NCI-H345 (cell line): ENCODE measurements at places on chromosomes 7 and 10.

GRCh38 chr10:3233486-3233990 lies 61.0 kb upstream of the PITRM1 start:
- DNase-seq, result no peak

DNA sequence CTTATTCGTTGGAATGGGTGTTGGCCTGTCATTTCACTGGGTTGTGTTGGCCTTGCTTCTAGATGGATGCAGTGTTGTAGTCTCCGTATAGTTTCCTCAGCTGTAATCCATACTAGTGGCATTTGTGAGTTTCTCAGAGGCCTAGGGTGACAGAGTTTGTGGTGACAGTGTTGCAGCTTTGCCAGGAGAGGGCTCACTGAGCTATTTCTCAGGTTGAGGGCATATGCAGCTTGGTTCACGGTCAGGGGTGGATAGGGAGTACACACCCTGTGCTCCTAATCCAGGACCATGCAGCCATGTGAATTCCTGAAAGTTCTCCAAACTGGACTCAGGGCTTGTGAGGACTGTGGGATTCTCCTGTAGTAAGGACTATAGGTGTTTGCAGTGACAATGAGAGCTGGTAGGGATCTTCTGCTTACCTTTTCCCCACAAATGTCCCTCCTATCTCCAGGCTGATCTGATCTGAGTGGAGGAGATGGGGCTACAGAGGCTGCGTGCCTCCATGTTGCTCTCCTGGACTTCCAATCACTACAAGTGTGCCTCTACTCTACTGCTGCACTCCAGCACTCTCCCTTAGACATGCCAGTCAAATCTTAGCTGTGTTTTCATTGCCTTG lies 229.0 kb downstream of the STK31 start:
- peak; percentile 54 for DNase-seq

GRCh38 chr7:135560631-135561030 lies 2.9 kb downstream of the NUP205 start:
- no peak for DNase-seq

GRCh38 chr7:137940218-137940617 lies 61.7 kb downstream of the CREB3L2 start:
- no peak for DNase-seq

DNA sequence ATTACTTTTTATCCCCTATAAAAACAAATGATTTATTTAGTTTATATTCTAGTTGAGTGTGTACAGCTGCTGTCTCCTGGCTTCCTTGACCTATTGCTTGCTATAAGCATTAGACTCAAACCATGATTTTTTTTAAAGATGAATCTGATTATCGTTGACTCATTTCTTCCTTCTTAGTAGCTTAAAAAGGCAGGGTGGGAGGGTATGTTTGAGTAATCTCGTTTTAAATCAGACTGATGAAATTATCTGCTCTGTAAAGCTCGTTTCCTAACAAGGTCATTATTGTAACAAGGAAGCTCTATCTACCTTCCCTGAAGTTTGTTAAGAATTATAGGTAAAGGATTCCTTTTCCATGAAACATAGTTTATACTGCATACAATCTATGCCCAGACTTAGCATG lies 276.3 kb upstream of the KCND2 start:
- no peak for DNase-seq

GRCh38 chr10:6364283-6364682 lies 161.6 kb downstream of the PFKFB3 start:
- no peak for DNase-seq

DNA sequence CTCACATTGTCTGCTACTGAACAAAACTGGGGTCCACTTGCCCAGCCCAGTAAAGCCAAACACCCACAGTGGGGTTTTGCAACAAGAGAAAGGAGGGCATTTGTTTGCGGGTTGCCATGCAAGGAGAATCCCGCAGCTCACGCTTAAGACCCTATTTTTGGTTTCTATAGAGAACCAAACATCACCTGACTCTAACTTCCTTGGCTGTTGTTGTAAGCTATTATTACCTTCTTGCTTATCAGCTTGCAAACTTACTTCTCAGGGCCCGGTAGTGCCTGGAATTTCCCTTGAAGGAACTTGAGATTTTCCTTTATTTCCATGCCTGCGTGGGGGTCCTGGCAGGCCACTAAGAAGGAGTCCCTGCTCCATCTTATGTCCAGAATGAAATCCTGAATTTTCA lies 20.7 kb downstream of the IFIT3 start:
- DNase-seq, result no peak

- no peak for DNase-seq
Observed at GRCh38 chr7:78015574-78016260, 217.1 kb downstream of the PHTF2 start.

DNA sequence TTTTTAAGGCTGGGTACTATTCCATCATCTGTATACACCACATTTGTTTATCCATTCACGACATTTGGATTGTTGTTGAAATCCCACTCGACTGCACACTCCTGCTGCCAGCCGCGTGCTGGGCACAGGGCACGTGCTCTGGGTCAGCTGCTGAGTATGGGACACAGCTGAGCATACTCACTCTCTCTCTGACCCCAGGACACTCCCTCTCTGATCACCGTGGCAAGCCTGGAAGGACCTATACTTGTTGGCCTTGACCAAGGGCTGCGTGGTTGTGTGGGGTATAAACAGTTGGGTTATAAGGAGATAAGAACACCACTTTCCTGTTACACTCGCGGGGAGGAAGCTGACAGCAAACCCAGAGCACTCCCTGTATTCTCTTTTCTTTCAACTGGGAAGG lies 153.0 kb upstream of the RHEB start:
- DNase-seq, result no peak

DNA sequence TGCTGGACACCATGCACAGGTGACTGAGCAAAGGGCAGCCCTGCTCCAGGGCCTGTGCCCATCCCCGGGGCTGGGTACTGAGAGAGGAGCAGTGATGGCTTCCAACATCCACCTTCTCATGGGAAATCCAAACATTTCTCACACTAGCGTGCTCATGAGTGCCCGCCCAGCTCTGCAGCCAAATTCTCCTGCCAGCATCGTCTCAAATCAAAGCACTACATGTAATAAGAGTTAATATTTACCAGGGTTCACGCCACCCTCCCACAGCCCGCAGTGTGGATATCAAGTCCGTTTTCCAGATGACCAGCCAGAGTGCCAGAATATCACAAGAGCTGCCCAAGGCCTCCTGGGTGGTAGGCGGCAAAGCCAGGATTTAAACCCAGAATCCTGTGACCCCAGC lies 12.1 kb downstream of the IL15RA start:
- DNase-seq, result no peak

GRCh38 chr10:129949891-129950291 lies 14.2 kb downstream of the EBF3 start:
- no peak for DNase-seq

DNA sequence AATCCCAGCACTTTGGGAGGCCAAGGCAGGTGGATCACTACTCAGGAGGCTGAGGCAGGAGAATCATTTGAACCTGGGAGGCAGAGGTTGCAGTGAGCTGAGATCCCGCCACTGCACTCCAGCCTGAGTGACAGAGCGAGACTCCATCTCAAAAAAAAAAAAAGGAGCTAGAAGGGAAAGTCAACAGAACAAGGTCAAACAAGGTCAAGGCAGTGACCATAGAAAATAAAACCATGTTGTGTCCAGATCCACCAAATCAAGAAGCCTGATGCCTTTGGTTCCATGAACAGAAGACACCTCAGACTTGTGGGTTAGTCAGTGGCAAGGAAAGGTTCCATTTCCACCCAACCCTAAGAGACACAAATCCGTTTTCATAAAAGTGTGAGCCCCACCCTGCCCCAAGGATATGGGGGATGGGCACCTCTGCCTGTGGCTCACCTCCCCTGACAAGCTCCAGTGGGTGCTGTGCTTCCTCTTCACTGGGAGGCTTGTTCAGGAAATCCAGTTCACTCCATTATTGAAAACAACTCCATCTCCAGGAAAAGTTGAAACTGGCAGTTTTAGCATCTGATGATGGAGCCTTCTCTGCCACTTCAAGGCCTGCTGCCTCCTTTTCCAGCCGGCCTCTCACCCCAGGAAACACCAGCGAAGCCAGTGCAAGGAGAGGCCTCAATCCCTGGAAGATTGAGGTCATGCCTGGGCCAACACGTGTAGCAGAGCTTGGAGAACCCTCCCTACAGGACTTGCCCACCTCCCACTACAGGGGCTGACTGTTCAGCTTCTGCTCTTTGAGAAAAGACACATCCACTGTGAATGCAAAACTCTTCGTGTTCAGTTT lies 152.9 kb downstream of the NRF1 start:
- DNase-seq, result no peak

- no peak for DNase-seq
Observed at GRCh38 chr10:76244061-76244686, 812.8 kb downstream of the LRMDA start.

DNA sequence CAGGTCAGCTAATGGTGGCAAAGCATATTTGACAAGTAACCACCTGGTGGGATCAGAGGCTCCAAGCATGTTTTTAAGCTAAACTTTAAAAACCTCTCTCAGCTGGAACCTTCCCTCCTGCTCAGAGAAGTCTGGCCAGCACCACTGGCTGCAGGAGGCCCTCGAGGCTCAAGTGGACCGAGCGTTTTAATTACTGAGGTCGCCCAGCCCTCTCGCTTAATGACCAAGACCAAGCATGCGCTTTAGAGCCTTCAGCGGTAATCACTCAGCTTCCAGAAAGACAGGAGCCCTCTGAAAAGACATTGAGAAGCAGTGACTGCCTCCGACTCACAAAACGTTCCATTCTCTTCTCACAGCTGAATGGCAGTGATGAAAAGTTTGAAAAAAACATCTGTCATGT lies 383.4 kb upstream of the ADARB2 start:
- DNase-seq, result no peak

- no peak for DNase-seq
Observed at GRCh38 chr10:96138102-96138501, 8.0 kb downstream of the ZNF518A start.

- peak; percentile 2 for DNase-seq
Observed at GRCh38 chr10:80535671-80536360, 1.9 kb upstream of the SH2D4B start.

DNA sequence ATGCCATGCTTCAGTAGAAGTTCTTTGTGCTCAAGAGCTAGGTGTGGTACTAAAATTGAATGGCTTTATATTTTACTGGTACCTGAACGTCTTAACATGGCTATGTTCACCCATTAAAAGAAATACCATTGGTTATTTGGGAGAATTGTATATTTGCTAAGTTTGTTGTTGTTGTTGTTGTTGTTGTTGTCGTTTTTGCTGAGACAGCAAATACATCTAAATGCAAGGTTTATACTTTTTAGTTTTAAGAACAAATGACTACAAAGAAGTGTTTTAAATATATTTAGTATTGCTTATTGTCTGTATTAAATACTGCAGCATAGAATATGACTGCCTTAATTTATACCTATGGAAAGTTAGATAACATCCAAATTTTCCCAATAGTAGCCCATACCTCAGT lies 66.9 kb downstream of the HECW1 start:
- DNase-seq, result no peak

- DNase-seq, result no peak
Observed at GRCh38 chr10:119778776-119779445, 53.1 kb downstream of the INPP5F start.
